ENCODE measurements at places on chromosomes 2 and 18. TPM values are rescaled to one million over a fixed set of nuclear protein-coding genes. Genes with fewer than 3 reads are reported as not detected.

COL4A3 gene
- 33.6 TPM for total RNA-seq

CPS1 gene
- 3.0 TPM for total RNA-seq

NDC80 gene
- total RNA-seq, result 1.1 TPM

RAD51AP2 gene
- total RNA-seq, result not detected

IL36A gene
- total RNA-seq, result not detected

SLC66A2 gene
- total RNA-seq, result 54.2 TPM

FN1 gene
- total RNA-seq, result 1,248 TPM

ASIC4 gene
- 0.53 TPM for total RNA-seq

LINC00305 gene
- not detected for total RNA-seq

ARHGEF4 gene
- total RNA-seq, result 9.1 TPM

CNGA3 gene
- 0.18 TPM for total RNA-seq

RTP5 gene
- not detected for total RNA-seq

G6PC2 gene
- total RNA-seq, result not detected

HMSD gene
- total RNA-seq, result 1.6 TPM

TRIM43B gene
- total RNA-seq, result not detected

OST4 gene
- total RNA-seq, result 243 TPM

DNAH6 gene
- total RNA-seq, result 6.3 TPM

PLEKHH2 gene
- 42.0 TPM for total RNA-seq

MC2R gene
- total RNA-seq, result not detected

LHCGR gene
- 0.30 TPM for total RNA-seq

SLC9A2 gene
- total RNA-seq, result 0.35 TPM

ERBB4 gene
- 25.3 TPM for total RNA-seq

SNTG2 gene
- total RNA-seq, result 1.4 TPM

ITGB1BP1 gene
- total RNA-seq, result 61.6 TPM

BOLA3 gene
- total RNA-seq, result 19.6 TPM

UGT1A5 gene
- 0.27 TPM for total RNA-seq

DDX1 gene
- 60.4 TPM for total RNA-seq

AGXT gene
- not detected for total RNA-seq

PUS10 gene
- 8.5 TPM for total RNA-seq
